Stimulated activated CD8-positive, alpha-beta memory T cell treated with anti-CD3 and anti-CD28 coated beads, Interleukin-7, amount 100 ng/mL, for 24 hours (primary cell): ENCODE measurements at places on chromosomes 7 and 10.

GRCh38 chr10:68463365-68464093 is 8.2 kb downstream of the DNA2 start:
- no peak for DNase-seq

- DNase-seq = no peak
Observed at GRCh38 chr7:120986650-120987049, 1.9 kb upstream of the CPED1 start.

- no peak for DNase-seq
Observed at GRCh38 chr7:50728184-50728583, 54.5 kb downstream of the GRB10 start.

- no peak for DNase-seq
Observed at GRCh38 chr7:139036901-139037300, 1.1 kb upstream of the ZC3HAV1L start.

DNA sequence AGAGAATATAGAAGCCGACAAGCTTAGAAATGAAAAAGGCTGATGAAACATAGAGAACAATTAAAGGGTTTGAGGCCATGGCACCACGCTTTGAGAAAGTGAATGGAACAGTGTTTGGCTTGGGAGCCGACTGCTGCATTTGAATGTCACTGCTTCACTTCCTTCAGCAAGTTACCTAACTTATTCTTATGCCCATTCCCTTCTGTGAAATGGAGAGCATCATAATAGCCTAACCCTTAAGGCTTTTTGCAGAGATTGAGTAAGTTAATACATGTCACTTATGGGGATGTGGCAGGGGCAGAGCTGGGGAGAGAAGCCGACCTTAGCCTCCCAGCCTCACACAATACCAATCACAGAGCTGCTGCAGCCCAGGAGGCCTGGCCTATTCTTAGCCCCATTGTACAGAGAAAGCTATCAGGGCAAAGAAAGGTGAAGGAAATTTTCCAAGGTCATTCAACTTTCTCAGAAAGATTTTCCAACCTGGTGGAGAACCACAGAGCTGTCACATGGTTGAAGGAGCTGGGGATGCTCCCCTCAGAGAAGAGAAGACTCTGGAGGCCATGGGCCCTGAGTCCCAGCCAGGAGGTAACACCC is 186.0 kb upstream of the GDF10 start:
- no peak for DNase-seq

GRCh38 chr10:61900829-61901792 is at the start of gene ARID5B:
Gene ARID5B (plus strand): TSS chr10:61901699. CDS start chr10:61901710, 11 bp downstream.
- DNase-seq = no peak

DNA sequence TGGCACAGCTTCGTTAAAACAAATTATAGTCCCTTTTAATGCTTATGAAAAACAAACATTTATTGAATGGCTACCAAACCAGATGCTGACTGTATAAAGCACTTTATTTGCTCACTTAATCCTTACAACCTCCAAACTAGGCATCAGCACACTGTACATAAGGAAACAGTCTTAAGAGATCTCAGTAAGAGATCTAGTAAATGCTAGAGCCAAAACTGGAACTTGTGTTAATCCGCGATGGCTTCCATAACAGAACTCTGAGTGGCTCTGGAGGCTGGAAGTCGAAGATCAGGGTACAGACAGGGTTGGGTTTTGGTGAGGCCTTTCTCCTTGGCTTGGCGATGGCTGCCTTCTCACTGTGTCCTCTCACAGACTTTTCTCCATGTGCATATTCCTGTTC is 27.0 kb downstream of the PDZD8 start:
- no peak for DNase-seq

- DNase-seq = no peak
Observed at GRCh38 chr7:88169717-88170320, 50.0 kb downstream of the SRI start.

DNA sequence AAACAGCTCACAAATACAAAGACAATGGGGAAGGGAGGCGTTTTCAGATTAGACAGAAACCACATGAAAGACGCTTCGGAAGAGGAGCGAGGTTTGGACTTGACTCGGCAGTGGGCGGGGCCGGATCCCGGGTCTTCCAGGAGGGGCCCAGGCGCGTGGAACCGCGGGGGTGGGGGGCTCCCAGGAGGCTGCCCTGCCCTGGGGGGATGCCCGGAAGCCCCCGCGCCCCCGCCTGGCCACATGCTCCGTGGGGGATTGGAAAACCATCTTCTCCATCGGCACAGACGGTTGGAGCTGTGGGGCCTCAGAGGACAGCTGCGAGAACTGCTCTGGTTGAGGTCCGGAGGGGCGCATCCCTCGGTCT is 186.0 kb upstream of the SHH start:
- no peak for DNase-seq

DNA sequence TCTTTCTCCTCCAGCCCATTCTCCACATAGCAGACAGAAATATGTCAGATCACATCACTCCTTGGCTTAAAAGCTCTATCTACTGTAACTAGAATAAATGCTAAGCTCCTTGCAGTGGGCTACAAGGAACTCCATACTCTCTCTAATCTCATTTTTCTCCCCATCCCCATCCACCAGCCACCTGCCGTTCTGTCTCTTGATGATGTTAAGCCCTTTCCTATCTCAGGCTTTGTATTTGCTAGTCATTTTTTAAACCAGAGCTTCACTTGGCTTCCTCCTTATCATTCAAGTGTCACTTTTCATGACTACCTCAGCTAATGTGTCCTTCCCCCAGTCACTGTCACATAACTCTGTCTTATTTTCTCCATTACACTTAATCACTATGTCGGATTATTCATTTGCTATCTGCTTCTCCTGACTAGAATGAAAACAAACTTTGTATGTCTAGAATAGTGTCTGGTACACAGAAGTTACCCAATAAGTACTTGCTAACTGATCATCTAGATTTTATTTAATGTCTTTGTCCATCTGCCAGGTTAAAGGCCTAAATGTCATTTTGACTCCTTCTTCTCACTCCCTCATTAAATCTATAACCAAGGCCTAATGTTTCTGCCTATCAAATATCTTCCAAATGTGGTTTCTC is 87.2 kb upstream of the RPA3 start:
- no peak for DNase-seq

DNA sequence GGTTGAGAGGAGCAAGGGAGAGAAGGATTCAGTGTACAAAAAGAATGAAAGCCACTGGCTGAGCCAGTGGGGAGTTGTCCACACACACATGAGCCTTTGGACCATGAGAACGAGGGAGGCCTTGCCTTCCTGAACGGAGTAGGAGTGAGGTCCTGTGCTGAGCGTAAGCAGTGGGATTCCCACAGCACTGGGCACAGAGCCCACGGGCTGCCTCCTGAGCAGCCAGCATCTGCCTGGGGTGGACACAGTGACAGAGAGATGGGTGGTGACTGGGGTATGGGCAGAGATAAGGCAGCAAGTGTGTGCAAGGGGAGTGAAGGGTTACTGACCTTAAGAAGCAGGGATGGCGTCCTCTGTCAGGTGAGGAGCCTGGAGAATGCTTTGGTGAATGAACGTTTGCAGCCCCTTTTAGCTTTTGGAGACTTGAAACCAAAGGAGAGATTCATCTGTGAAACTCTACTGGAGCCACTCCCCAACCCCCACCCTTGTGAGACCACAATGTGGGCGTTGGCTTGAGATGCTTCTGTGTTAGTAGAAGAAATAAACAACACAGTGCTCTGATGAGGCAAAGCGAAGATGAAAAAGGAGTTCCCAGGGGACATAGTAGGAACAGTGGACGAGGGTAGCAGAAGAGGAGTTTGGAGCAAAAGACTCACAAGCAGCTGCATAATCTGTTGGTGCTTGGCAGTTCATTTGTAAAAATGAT is 56.5 kb downstream of the FIGNL1 start:
- no peak for DNase-seq

- DNase-seq = no peak
Observed at GRCh38 chr10:49534670-49535381, 4.1 kb downstream of the ERCC6 start.

GRCh38 chr7:138843632-138844580 is 45.9 kb upstream of the ATP6V0A4 start:
- no peak for DNase-seq

GRCh38 chr10:85433248-85433647 is 933.3 kb downstream of the GRID1 start:
- DNase-seq = no peak
